ENCODE measurements at places on chromosomes 4 and X. TPM values are rescaled to one million over a fixed set of nuclear protein-coding genes. Genes with fewer than 3 reads are reported as not detected.

Gene TMSB15A
- total RNA-seq: 55.3 TPM

Gene NXF2B
- 0.72 TPM for total RNA-seq

Gene ITIH6
- total RNA-seq: not detected

Gene MSX1
- 25.4 TPM for total RNA-seq

Gene CSN1S1
- total RNA-seq: not detected

Gene PAGE4
- total RNA-seq: not detected

Gene TMEM154
- total RNA-seq: 1.7 TPM

Gene STOX2
- total RNA-seq: 7.5 TPM

Gene CENPE
- 6.3 TPM for total RNA-seq

DNA sequence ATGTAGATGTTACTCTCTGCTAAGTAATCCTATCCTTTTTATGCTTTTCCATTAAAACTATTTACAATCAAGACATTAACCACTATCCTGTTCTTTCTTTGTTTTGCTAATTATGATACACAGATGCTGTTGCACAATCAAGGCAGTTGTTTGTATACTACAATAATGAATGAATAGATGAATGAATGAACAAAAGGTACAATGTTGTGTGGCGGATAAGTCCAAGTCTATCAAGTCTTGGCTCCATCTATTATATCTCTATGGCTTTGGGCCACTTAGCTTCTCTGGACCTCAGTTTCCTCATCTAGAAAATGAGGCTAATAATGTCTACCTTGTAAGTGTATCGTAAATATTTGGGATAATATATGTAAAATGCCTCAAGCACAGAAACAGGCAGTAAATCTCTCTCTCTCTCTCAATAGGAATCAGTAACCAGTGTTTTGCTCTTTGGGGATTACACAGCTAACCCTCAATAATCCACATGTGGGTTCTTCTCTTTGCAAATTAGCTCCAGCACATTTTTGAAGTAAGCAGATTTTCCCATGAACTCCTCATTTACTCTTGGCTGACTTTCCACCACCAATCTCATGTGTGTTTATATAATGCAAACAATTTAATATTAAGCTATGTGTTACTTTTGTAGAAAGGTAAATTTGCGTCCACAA lies 27.8 kb upstream of the TSPAN5 start:
- DNase-seq: no peak
- H3K27me3 ChIP-seq: no peaks in the 10 kb centered on the region
- H3K4me1 ChIP-seq: peaks cover 8% of the 10 kb centered on the region
- H3K36me3 ChIP-seq: no peaks in the 10 kb centered on the region

- H3K4me3 ChIP-seq: no peak overlapping the region
- peak; percentile 19 for DNase-seq
- peaks cover 6% of the 10 kb centered on the region for H3K4me1 ChIP-seq
- no peaks in the 10 kb centered on the region for H3K36me3 ChIP-seq
- H3K27ac ChIP-seq: no peak overlapping the region
These were observed 9.0 kb downstream of the BMP3 start for GRCh38 chr4:81039351-81039972.

GRCh38 chr4:125276811-125277210 lies 37.9 kb upstream of the FAT4 start:
- DNase-seq: no peak
- no peak overlapping the region for H3K27ac ChIP-seq
- no peaks in the 10 kb centered on the region for H3K4me1 ChIP-seq
- no peaks in the 10 kb centered on the region for H3K36me3 ChIP-seq
- H3K27me3 ChIP-seq: no peaks in the 10 kb centered on the region

GRCh38 chr4:24655971-24656370 lies 71.6 kb upstream of the DHX15 start:
- H3K4me1 ChIP-seq: peaks cover 25% of the 10 kb centered on the region
- H3K27ac ChIP-seq: peak overlapping the region; percentile 48
- H3K36me3 ChIP-seq: no peaks in the 10 kb centered on the region
- no peaks in the 10 kb centered on the region for H3K27me3 ChIP-seq
- no peak overlapping the region for H3K4me3 ChIP-seq

GRCh38 chr4:161336016-161336530 lies 827.7 kb downstream of the FSTL5 start:
- H3K27me3 ChIP-seq: no peaks in the 10 kb centered on the region
- H3K4me3 ChIP-seq: no peak overlapping the region
- H3K27ac ChIP-seq: no peak overlapping the region
- peak; percentile 34 for DNase-seq

- H3K4me1 ChIP-seq: no peaks in the 10 kb centered on the region
- H3K27ac ChIP-seq: no peak overlapping the region
- no peak for DNase-seq
- H3K36me3 ChIP-seq: no peaks in the 10 kb centered on the region
These were observed 15.3 kb downstream of the ALB start for GRCh38 chr4:73419106-73420038.

DNA sequence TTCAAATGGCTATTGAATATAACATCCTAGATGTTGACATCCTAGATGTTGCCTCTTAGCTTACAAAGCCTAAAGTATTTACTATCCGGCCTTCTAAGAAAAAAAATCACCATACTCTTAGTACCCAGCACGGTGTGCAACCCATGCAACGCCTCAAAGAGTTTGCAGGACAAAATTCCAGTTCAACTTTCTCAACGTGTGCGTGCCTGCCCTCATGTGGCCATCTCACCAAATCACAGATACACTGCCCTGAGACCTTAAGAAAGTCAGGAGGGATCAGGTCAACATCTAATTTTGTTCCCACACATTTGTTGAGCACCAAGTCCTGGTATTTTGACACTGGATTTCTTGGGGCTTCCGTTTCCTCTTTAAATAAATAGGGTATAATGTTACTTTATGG lies 68.3 kb downstream of the CRMP1 start:
- H3K27ac ChIP-seq: no peak overlapping the region
- no peaks in the 10 kb centered on the region for H3K4me1 ChIP-seq
- H3K36me3 ChIP-seq: no peaks in the 10 kb centered on the region
- no peak overlapping the region for H3K4me3 ChIP-seq
- H3K27me3 ChIP-seq: no peaks in the 10 kb centered on the region

DNA sequence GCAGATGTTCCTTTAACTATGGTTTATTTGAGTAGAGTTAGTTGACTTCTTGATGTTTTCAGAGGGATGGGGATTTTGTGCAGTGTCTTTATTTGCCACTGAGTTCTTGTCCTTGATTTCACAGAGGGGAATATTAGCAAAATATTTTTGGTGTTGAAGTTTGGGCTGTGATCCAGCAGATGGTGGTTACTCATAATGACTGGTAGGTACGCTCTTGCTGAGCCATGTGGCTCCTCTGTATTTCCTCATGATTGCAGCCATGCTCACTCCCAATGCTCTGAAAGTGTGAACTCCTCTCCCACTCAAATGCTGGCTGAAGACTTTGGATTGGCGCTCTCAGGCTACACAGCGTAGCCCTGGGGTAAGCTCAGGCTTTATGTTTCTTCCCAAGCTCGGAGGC lies 77.7 kb downstream of the KLF8 start:
- H3K4me3 ChIP-seq: no peak overlapping the region
- H3K36me3 ChIP-seq: no peaks in the 10 kb centered on the region
- DNase-seq: no peak
- no peaks in the 10 kb centered on the region for H3K27me3 ChIP-seq
- H3K27ac ChIP-seq: no peak overlapping the region

DNA sequence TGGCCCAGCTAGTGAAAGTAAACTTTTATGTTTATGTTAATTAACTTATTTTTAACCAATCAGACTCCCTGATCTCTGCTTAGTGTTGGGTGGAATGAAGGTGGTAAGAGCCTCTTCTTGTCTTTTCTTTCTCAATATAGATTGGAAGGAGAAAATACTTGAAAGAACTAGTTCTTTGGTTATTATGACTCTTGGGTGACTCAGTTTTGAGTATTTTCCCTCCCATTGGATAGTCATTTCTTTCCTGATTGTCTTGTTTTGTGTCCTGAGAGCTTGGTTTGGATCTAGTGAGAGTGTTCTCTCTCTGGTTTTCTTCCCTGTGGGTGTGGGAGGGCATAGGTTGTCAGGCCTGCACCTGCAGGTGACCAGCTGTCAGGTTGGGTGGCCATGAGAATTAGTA lies 172.0 kb upstream of the GLRA2 start:
- no peaks in the 10 kb centered on the region for H3K27me3 ChIP-seq
- no peak for DNase-seq
- no peaks in the 10 kb centered on the region for H3K4me1 ChIP-seq
- no peak overlapping the region for H3K27ac ChIP-seq
